ENCODE measurements at places on chromosomes 6 and 20. TPM values are rescaled to one million over a fixed set of nuclear protein-coding genes. Genes with fewer than 3 reads are reported as not detected.

CDH4 gene
- total RNA-seq, result 2.2 TPM

HLA-DPA1 gene
- total RNA-seq, result 69.5 TPM

GRCh38 chr6:84332139-84333034, 104.9 kb upstream of the CEP162 start:
- DNase-seq, result no peak

DNA sequence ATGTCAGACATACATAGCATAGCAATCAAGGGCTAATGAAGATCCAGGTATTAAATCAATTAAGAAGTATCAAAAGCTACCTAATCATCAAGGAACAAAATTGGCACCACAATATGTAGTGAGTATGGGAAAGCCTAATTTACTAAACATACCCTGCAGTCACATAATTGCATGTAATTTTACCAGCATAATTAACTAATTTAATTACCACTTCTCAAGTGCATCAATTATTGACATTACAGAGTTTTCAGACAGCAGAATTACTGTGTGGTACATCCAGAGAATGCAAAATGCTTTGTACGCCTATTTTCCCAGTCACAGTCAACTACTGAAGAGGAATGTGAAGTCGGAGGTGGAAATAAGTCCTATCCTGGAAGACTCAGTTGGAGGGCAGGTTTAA, 279.0 kb upstream of the ID4 start:
- no peak for DNase-seq

LAMA2 gene
- total RNA-seq, result 10.1 TPM

- no peak for DNase-seq
Observed at GRCh38 chr6:3119040-3119723, 671 bp downstream of the BPHL start.

DNA sequence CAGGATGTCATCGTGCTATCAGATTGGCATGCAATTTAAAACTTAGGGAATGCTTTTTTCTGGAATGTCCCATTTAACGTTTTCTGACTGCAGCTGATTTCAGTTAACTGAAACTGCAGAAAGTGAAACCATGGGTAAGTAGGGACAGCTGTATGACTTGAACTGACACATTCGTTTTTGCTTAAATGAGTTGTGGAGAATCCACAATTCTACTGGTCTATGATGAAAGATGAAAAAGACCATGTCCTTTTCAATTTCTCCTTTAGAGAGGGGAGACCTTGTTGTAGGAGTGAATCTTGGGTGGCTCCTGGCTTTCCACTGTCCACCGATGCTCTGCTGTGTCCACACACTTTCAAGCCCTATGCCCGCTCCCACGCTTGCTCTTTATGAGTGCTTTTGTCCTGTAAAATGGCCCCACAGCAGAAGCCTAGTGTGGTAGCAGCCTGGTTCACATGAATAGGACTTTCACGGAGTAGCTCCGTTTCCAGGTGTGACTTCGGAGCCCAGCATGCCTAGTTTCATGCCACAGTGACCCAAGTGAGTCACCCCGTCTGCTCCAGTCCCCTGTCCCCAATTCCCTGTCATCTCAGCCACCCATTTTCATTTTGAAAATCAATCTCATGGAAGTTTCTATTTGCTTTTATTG, 21.9 kb downstream of the DYNLT1 start:
- DNase-seq, result no peak

TFEB gene
- 31.2 TPM for total RNA-seq

DNA sequence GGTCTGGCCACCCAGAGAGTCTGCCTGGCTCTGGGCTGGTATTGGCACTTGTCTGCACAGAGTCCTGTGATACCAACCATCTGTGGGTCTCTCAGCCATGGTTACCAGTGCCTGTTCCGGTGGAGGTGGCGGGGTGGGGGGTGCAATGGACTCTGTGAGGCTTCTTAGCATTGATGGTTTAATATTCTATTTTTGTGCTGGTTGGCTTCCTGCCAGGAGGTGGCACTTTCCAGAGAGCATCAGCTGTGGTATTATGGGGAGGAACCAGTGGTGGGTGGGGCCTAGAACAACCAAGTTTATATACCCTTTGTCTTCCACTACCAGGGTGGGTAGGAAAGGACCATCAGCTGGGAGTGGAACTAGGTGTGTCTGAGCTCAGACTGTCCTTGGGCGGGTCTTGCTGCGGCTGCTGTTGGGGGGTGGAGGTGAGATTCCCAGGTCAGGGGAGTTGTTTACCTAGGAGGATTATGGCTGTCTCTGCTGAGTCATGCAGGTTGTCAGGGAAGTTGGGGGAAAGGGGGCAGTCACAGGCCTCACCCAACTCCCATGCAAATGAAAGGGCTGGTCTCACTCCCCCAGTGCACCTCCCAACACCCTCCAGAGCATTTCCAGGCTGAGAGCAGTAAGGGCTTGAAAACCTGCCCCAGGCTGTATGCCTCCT, 117.5 kb downstream of the FLRT3 start:
- DNase-seq, result no peak

- no peak for DNase-seq
Observed at GRCh38 chr6:130969791-130970491, 93.1 kb downstream of the EPB41L2 start.

GRCh38 chr6:42243046-42243445, 25.4 kb upstream of the MRPS10 start:
- DNase-seq, result no peak

GRCh38 chr6:160092602-160093001, 29.0 kb upstream of the SLC22A1 start:
- DNase-seq, result no peak

- no peak for DNase-seq
Observed at GRCh38 chr6:134738211-134738885, 211.6 kb downstream of the ALDH8A1 start.

OPN5 gene
- not detected for total RNA-seq

- peak; percentile 36 for DNase-seq
Observed at GRCh38 chr6:11785415-11785773, 6.8 kb upstream of the ADTRP start.

Data from prostate gland (tissue), 2 donors.